Panc1 (cell line): ENCODE measurements at places on chromosomes 16 and 17.

DNA sequence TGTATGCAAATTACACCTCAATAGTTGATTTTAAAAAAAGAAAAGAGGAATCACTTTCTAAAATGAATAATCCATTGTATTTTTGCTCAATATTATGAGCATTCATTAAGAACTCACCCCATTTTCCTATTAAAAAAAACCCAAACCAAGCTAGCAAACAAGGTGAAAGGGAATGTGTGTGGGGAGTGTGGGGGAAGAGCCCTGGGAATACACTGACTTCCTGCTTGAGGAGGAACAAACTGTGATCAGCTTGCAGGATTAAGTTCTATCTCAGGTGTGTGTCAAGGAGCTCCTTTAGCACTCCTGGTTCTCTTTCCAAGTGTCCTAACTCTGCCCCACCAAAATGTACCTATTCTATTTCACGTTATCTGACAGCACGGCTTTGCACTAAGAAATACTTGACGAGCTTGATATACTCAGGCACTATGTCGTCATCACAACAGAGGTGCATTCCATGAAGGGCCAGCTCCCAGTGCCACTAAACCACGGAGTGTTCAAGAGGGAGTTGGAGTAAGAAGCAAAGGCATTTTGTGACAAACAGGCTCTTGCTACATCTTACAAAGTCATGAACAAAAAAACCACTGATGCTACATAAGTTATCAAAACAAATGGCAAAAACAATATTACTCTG lies 73.2 kb downstream of the MYH10 start:
- no peak for DNase-seq

DNA sequence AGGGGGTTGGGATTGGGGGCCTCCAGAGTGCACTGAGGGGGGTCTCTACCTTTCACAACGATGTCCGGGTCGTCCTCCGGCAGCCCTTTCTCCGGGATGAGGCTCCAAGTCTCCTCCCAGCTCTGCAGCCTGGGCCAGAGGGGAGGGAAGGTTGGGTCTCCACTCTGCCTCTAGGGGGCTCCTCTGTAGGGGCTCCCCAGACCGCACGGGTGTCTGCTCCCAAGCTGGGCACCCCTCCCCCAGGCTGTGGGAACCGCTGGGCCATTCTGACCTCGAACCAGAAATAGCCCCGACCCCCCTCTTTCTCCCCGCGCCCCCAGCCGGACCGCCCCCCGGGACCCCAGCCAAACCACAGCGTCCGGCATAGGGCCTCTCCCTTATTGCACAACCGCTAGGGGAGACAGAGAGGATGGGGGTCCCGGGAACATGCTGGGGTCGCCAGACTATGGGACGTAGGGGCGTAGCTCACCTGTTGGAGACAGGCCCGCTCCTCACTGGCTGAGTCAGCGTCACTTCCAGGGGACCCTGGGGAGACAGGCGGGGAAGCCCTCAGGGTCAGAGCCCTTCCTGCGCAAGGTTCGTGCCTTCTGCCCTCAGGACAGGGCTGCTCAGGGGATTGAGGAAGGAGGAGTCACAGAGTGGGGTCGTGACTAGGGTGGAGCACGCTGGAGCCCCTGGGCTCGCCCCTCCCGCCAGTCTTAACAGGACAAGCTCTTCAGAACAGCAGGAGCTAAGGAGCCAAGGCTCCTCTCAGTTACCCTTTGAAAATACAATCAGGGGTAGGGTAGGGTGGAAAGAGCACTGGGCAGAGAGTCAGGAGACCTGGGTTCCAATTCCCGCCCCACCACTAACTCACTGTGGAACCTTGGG lies 2.7 kb downstream of the PLEKHH3 start:
- no peak for DNase-seq

DNA sequence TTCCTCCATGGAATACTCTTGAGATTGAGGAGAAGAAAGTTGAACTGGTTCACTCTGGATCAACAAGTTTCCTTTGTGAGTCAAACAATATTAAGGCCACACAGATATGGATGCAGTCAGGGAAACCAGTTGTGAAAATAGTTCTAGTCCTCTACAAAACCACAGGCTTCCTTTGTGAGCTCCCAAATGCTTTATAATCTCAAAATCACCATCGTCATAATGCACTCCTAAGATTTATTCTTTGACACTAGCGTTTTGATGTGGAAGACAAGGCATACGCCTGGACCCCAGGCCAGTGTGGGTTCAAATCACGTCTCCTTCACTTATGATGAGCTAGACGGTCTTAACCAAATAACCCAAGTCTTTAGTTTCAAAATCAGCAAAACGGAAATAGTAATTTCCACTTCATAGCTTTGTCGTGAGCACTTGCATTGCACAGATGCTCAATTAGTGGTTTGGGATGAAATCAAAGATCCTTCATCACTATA lies 142.6 kb downstream of the STX8 start:
- DNase-seq, result no peak

GRCh38 chr16:24139282-24139681 lies 116.9 kb upstream of the CACNG3 start:
- DNase-seq, result no peak

DNA sequence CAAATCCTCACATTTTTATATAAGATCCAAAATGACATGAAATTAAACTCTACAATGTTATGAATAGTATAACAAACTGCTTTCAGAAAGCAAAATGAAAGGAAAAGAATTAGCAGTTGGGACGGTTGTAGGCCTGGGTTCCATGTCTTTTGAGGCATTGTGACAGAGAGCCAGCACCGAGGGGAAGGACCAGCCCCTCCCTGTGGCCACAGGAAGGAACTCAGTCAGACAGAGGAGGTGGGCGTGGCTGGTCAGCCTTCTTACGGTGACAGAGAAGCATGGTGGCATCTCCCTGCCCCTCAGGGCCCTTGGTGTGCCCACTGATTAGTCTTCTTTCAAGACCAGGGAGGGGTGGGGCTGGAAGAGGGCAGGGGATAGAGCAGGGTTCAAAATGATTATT lies 5.7 kb downstream of the ZNF319 start:
- DNase-seq, result no peak

- DNase-seq, result no peak
These were observed at the start of gene IGF2BP1 for GRCh38 chr17:48997103-48997826. Gene IGF2BP1, plus strand, starts transcription at chr17:48997385. Its CDS starts 361 bp downstream, at chr17:48997746.

DNA sequence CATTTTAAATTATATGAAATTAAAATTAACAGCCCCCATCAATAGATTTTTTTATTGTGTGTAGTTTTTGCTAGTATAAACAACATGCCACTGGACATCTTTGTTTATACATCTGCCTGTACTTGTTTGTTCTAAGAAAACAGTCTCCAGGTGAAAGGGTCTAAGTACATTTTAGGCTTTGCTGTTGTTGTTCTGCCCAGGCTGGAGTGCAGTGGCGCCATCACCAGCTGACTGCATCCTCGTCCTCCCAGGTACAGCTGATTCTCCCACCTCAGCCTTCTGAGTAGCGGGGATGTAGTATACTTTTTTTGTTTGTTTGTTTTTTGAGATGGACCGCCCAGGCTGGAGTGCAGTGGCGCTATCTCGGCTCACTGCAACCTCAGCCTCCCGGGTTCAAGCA lies 25.5 kb downstream of the C17orf58 start:
- DNase-seq, result no peak

DNA sequence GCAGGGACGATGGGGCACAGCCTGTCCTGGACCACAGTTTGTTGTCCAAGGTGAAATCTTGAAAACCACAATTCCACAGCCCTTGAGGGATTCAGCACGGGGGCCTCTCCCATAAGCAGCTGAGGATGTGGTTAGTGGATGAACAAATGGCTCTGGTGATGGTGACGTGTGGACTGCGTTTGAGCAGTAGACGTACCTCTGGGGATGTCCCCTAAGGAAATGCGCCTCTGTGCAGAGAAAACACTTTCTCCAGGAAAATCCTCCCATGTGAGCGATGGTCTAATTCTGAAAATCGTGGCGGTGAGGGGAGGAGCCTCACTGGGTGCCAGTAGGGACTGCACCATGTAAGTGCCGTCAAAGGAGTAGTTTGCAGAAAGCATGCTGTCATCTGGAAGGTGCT lies 2.7 kb upstream of the SEPTIN12 start:
- no peak for DNase-seq

DNA sequence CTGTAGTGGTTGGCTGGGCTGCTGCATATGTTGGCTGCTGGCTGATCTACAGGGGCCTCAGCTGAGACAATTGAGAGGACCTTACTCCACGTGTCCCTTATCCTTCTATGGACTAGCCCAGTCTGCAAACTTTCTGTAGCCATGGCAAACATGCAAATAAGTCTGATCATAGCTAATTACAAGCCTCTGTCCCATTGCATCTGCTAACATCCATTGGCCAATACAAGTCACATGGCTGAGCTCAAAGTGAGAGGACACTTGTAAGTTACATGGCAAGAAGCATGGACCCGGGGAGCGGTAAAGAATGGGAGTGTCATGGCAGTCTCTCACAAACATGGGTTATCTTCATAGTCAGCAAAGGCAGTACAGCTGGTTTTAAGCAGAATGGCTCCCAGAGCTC lies 11.6 kb upstream of the IL4R start:
- DNase-seq, result no peak

- no peak for DNase-seq
These were observed 1.5 kb upstream of the GFAP start for GRCh38 chr17:44916781-44917241.

DNA sequence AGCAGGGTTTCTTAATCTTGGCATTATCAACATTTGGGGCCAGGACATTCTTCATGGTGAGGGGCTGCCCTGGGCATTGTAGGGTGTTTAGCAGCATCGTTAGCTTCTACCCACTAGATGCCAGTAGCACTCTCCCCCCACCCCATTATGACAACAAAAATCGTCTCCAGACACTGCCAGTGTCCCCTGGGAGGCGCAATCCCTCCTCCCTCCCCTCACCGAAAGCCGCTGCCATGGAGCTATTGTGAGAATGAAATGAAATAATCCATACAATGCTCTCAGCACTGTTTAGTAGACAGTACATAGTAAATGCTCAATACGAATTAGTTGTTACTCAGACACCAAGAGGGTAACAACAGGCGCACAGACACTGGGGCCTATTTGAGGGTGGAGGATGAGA lies 502.9 kb downstream of the NPIPA7 start:
- no peak for DNase-seq

DNA sequence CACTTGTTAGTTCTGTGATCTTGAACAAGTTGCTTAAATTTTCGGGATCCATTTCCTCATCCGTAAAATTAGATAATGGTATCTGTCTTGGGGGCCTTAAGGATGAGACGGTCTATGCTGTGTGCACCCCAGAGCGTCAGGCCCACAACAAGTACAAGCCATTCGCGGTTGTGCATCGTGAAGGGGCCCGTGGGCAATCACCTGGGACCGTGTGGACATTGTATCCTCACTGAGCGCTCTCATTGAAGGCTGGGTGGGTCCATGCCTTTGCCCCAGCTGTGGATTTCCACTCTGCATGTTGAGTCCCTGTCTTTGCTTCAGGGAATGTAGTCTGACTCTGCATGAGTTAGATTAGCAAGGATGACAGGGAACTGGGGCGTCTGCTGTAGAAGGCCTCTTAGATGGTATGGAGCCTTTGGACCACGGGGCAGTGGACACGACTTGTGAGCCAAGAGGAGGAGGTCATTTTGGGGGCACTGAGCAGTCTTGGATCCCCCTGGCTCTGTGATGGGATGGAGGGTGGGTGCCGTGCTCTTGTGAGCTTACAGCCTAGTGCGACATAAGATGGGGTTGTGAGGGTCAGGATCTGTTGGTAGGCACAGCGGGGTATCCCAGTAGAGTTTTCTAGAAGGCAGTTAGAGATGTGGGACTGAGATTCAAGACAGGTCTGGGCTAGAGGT lies 89.5 kb downstream of the SNX29 start:
- DNase-seq, result no peak

GRCh38 chr17:20948984-20949777 lies 93.6 kb downstream of the USP22 start:
- DNase-seq, result no peak

- DNase-seq, result no peak
These were observed 68.2 kb downstream of the MYO18A start for GRCh38 chr17:29111816-29112499.

DNA sequence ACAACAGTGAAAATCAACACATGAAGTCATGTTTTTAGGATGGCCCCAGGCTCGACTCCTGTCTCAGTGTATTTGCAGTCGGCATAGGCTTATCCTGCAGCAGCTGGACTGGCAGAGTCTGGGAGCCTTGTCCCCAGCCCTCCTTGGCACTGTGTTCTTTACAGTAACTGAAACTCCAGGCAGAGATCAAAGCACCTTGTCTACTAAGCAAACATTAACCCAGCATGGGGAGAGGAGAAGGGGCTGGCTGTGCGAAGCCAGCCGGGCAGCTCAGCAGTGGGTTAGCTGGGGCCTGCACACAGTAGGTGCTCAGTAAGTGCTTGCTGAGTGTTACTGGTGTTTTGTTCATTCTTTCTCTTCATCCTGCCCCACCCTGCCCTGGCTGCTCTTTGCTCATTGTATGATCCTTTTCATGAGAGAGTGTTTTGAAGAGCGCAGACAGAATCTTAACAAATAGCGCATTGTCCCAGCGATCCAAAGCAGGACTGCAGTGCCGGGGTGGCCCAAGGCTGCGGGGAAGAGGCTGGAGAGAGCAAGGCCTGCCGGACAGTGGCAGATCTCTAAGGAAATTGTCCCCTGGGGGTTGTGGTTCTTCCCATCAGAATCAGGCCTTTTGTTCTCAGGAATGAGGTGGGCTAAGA lies 23.5 kb upstream of the ITGB4 start:
- no peak for DNase-seq

GRCh38 chr17:44111777-44112176 lies 11.7 kb downstream of the HDAC5 start:
- no peak for DNase-seq

GRCh38 chr17:49548051-49548505 lies 27.6 kb upstream of the NXPH3 start:
- DNase-seq, result no peak

DNA sequence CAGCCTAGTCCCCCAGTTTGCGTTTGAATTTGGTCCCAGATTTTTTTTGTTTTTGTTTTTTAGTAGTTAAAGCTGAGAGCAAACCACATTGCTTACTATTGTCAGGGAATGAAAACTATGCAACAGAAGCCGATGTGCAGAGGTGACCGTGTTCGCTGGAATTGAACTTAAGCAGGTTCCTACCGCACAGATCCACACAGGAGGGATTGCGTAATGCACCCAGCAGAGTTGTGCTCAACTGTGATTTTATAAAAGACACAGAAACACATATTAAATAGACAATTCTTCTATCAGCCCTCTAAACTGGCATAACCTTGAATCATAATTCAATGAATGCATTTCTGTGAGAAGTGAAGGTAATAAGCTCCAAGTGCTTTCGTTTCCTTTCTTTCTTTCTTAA lies 443.0 kb downstream of the WWOX start:
- no peak for DNase-seq

- no peak for DNase-seq
These were observed 21.4 kb downstream of the MPRIP start for GRCh38 chr17:17063546-17064122.

DNA sequence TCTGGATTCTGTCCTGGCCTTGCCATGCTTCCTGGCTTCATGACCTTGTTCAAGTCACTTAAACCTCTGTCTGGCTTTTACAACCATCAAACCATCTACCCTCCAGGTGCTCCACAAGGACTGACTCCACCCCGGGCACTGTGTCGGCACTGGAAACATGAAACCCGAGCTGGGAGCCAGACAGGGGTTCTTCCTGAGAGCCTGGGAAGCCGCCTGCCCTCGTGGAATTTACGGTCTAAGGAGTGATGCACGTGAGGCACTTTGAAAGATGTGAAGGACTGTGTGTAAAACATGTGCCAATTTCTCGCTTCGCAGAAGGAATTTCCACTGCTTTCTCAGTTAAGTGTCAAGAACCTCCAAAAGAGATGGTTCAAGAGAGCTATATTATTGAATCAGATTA lies 11.6 kb downstream of the CDK5R1 start:
- DNase-seq, result no peak
